ENCODE measurements at places on chromosomes 16 and 17.

GRCh38 chr16:4075534-4075933 is 40.7 kb downstream of the ADCY9 start:
- DNase-seq, result no peak

- no peak for DNase-seq
These were observed 33.0 kb downstream of the ENGASE start for GRCh38 chr17:79107499-79108231.

GRCh38 chr17:40501499-40501911 is at the start of gene TNS4:
TNS4 (minus strand) TSS chr17:40501623; CDS start chr17:40496425, 5,198 bp downstream.
- no peak for DNase-seq

GRCh38 chr16:57920880-57921229 is 50.1 kb downstream of the CNGB1 start:
- no peak for DNase-seq

DNA sequence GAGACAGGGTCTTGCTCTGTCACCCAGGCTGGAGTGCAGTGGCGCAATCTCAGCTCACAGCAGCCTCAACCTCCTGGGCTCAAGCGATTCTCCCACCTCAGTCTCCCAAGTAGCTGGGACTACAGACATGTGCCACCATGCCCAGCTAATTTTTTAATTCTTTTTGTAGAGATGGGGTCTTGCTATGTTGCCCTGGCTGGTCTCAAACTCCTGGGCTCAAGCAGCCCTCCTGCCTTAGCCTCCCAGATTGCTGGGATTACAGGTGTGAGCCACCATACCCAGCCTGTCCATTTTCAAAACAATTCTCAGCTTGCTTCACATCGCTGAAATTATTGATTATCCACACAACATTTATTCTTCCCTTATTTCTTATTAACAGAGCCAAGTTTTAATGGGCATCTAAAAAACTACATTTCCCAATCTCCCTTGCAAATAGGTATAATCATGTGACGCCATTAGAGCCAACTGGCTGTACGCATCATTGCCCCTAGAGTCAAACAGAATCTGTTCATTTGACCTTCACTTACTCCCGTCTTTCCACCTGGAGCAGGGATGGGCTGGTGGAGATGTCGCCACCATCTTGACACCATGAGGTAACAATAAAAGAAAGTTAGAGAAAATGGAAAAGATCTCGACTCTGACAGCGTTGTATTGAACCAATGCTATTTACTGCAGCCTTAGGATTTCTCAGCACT is 148.0 kb upstream of the FOXF1 start:
- no peak for DNase-seq

DNA sequence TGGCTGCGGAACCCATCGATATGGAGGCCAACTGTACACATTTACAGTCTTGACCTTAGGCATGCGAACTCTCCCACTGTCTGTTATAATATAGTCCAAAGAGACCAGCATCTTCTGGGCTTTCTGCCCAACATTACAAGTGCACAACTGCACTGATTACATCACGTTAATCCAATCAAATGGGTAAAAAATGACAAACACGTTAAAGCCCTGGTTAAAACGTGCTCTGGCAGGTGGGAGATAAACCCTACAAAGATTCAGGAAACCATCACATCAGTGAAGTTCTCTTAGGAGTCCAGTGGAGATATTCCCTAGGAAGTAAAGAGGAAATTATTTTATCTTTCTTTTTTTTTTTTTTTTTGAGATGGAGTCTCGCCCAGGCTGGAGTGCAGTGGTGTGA is 23.7 kb upstream of the XYLT2 start:
- DNase-seq, result no peak

- DNase-seq, result peak; percentile 92
These were observed 28.7 kb downstream of the MPG start for GRCh38 chr16:106623-107324.
